NCI-H345 (cell line): ENCODE measurements at places on chromosomes 11 and 22.

DNA sequence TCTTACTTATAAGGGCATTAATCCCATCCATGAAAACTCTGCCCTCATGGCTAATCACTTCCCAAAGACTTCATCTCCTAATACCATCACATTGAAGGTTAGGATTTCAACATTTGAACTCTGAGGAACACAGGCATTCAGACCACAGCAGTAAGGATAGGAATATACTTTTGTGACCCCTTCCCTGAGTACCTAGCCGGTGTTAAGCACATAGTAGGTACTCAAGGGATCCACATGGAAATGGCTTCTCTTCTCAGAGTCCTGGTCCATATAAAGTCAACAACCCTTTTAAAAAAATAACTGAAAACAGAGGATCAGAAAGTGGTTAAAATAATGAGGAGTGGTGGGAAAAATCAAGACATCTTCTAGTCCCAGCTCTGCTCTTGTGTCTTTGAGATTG, 78.0 kb downstream of the TIMP3 start:
- no peak for DNase-seq

GRCh38 chr22:36856121-36856791, 4.5 kb upstream of the NCF4 start:
- DNase-seq: peak; percentile 84

- peak; percentile 81 for DNase-seq
These were observed 195.3 kb downstream of the BRD1 start for GRCh38 chr22:49632199-49633009.

DNA sequence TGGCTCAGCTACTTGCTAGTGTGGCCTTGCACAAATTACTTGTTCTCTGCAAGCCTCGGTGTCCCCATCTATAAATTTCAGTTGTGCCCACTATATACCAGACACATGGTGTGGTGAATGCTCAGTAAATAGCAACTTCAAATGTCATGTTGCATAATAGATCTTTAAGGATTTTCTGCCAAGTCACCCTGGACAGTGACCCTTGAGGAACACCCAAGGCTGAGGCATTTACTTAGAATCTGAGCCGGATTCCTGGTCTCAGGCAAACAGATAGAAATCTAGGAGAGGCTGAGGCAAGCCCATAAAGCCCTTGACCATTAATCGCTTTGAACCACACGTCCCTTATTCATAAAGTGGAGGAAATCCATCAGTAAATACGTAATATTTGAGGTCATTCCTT, 9.7 kb downstream of the TEAD1 start:
- no peak for DNase-seq

DNA sequence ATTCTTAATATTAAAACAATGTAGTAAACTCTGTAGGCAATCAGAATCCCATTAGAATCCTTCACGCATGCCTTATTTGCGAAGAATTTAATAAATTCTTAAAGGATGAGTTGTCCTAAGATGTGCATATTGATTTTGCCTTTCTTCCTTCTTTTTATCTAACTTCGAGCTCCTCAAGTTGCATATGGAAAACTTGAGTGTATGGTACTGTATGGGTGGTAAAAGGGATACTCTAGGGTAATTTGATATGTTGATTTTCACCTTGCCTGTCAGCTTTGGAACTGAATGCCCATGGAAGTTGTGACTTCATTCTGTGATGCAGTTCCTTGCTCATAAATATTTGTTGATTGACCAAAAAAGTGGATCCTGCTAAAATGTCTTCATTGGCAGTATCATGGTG, 193.8 kb downstream of the DDX10 start:
- DNase-seq: no peak

- no peak for DNase-seq
These were observed 28.0 kb upstream of the L3MBTL2 start for GRCh38 chr22:41177040-41177621.

DNA sequence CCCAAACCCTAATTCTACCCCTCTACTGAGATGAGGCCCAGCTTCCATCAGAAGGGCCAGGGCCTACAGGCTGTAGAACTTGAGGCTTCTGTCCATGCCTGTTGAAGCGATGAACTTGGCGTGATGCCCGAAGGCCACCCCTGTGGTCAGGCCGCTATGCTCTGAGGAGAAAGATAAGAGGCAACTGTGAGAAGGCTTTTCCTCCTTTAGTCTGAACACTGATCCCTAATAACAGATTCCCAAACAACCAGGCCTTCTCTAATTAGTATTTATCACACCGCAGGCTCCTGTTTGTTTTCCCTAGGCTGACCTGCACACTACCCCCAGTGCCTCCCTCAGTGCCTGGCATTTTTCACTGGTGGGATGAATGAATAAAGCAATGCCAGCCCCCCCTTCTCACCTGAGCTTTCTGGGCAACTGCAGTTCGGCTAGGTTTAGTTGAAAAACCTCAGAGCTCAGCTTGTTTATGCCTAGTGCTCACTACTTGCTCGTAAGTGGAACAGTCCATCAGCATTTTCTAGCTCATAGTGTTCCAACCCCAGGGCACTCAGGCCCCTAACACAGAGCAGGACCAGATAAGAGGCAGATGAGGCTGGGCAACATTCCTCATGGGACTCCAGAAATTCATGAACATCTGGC, 15.2 kb downstream of the PRPF19 start:
- no peak for DNase-seq

DNA sequence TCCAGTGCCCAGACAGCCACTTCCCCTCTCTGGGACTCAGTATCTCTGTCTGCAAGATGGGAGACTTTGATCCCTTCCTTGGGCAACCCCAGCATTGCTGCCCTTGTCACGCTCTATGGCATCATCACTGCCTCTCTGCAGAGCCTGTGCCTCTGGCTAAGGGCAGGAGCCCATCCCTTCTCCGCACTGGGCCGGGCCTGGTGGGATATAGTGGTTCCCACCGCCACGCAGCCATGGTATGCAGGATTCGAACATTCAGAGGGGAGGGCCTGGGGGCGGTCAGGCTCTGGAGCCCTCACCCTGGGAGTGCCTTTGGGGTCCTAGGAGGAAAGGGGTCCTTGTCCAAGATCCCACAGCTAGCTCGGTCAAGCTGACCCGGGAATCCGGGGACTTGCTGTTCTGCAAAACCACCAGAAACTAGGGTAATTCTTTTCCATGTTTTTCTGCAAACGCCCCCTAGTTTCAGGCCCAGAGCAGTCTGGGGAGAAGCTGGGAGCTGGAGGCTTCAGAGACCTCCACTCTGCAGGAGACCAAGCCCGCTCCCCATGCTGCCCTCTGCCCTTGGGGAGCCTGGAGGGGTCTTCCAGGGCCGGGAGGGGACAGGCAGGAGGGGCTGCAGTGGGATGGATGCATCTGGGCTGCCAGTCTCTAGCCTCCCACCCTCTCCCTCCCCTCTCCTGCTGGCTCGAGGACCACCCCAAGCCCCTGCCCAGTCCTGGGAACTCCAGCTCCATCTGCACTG, 24.4 kb upstream of the CBX7 start:
- DNase-seq: no peak

GRCh38 chr11:48006301-48006992, 26.1 kb downstream of the PTPRJ start:
- DNase-seq: no peak

GRCh38 chr22:29187831-29188230, 17.9 kb upstream of the EMID1 start:
- no peak for DNase-seq

DNA sequence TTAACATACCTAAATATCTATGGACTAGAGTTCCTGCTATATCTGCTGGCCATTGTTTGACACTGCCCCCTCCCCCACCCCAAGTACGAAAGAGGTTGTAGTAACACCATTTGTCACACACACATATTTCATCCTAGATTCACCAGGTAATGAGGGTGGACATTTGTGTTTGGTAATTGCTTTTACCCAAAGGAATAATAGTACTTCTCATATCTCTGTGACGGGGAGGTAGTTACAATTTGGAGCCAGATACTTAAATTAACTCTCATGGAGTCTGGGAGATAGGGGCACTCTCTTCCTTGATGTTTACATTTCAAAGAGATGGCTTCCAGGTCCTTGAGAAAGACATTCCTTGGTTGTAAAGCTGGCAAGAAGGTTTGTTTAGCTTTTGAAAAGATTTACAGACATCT, 38.7 kb downstream of the REXO2 start:
- DNase-seq: no peak

DNA sequence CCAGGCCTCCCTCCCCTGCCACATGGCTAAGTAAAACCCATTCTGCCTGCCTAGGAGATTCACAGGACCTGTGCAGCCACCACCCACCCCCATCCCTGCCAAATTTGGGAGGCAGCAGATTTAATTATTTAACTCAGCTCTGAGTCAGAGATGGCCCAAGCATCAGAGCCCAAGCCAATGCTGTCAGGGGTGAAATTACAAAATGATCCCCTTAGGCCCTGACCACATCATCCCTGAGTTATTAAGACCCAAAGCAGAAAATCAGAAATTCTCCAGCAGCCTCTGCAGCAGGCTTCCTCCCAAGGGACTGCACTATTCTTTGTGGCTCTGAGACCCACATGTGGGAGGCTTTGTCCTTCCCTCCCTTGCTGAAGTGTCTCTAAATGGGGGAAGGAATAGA, 52.8 kb upstream of the RRAS2 start:
- DNase-seq: no peak

GRCh38 chr22:46238541-46238940, 11.6 kb downstream of the CDPF1 start:
- no peak for DNase-seq

- DNase-seq: no peak
These were observed 102.2 kb upstream of the RAG2 start for GRCh38 chr11:36700246-36700645.

- DNase-seq: peak; percentile 68
These were observed 27.9 kb upstream of the SLC36A4 start for GRCh38 chr11:93225662-93226061.

GRCh38 chr11:93611836-93612677, 49.4 kb upstream of the CEP295 start:
- no peak for DNase-seq

GRCh38 chr11:94934362-94934761, 39.0 kb downstream of the CWC15 start:
- DNase-seq: no peak

DNA sequence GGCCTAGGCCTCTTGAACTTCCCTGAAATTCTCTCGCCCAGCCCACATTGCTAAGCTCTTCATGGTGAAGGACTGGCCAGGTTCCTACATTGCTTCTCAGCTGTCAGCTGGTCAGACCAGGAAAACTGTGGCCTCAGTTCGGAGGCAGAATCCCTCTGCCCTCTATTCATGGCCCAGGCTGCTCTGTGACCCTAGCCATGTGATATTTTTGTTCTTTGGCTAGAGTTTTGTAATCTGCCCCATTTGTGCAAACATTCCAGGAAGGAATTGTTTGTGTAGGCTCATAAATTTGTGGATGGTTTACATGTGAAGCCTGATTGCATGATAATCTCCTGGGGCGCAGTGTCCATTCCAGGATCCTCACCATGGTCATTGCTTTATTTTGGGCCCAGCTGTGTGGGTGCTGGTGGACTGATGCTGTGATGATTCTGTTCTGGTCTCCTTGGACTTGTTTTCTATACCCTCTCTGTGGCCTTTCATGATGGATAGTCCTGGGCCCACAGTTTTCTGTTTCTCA, 149.1 kb upstream of the E2F8 start:
- no peak for DNase-seq

GRCh38 chr22:35947794-35948425, 80.7 kb downstream of the RBFOX2 start:
- DNase-seq: no peak

- no peak for DNase-seq
These were observed 52.8 kb downstream of the LRRC32 start for GRCh38 chr11:76617553-76618265.

- no peak for DNase-seq
These were observed 61.5 kb upstream of the NECTIN1 start for GRCh38 chr11:119790476-119790875.

DNA sequence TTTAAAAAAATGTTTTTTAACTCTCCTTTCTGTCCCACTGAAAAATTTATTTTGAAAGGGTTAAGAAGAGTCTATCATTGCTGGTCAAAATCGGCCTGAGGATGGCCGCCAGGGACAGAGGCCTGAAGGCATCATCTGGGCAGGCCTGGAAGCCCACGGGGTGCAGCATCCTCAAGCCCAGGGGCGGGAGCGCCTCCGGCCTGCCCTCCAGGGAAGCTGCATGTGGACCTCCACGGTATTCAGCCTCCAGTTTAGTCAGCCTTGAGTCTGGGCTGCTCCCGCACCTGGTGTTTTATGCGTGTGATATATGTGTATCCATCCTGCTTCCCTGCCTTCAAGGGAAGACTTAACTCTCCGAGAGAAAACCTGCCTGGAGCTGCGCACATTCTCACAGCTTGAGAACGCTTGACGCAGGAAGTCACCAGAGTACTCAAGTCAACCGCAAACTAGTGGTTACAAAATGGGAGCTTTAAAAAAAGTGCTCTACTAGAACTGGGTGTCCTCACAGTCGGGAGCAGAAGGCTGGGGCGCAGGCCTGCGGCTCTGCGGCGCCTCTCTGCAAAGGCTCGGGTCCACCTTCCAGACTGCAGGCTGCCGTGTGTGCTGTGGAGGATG, 13.6 kb upstream of the BID start:
- DNase-seq: no peak
